Stimulated activated CD4-positive, alpha-beta T cell treated with anti-CD3 and anti-CD28 coated beads, Interleukin-1b, Interleukin-23, amount 100 ng/mL, for 24 hours (primary cell): ENCODE measurements at places on chromosomes 3 and 15.

DNA sequence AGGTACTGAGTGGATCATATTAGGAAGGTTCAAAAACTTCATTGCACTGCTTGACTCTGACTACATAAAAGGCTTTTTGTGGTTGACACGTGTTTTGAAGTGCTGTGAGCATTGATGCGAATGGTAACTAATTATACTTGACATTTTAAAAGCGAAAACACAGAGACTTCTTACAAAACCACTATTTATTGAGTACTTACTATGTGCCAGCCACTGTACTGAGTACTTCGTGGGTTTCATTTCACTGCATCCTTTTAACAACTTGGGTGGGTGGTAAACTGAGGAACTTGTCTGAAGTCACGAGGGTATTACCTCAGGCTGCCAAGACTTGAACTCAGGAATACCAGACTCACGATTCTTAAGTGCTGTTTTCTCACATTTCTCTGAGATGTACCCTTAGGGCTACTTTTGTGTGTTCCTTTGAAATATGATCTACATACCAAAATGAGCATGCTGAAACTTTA, 45.3 kb upstream of the PPP4R2 start:
- DNase-seq, result no peak

DNA sequence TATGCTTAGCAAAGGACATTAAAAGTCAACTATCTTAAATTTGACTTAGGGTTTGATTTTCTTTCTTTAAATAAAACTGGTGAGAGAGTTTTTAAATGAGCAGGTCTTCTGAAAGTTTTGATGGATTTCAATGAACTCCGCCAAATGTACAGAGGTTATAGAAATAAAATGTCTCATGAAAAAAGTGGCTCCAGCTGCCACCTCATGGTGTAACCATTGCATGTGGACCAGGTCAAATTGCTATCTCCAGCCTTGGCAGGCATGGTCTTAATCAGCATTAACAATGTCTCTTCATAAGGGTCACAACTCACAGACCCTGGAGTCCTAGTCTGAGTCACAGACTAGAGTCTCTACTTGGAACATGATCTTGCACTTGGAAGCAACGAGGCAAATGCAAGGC, 182.3 kb downstream of the ADAMTS17 start:
- DNase-seq, result no peak

GRCh38 chr3:98807561-98807960, 44.4 kb downstream of the ST3GAL6 start:
- DNase-seq, result no peak

GRCh38 chr15:88800026-88800425, 3.2 kb upstream of the ACAN start:
- no peak for DNase-seq

DNA sequence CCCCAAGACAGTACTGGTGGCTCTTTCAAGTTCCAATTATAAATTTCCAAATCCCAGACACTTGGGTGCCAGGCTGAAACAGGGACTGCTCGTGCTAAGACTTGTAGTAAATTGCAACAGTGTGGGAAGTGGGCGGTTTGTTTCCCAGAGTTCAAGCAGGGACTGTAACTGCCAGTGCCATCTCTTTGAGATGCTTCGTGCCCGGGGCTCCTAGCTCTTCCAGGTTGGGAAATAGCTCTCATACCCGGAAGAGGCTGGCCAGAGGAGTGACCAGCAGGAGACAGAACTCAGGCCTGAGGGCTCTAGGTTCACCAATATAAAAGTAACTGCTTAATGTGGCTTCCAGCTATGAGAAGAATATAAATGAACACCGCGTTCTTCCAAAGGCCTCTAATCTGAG, 54.0 kb upstream of the NEO1 start:
- DNase-seq, result no peak

DNA sequence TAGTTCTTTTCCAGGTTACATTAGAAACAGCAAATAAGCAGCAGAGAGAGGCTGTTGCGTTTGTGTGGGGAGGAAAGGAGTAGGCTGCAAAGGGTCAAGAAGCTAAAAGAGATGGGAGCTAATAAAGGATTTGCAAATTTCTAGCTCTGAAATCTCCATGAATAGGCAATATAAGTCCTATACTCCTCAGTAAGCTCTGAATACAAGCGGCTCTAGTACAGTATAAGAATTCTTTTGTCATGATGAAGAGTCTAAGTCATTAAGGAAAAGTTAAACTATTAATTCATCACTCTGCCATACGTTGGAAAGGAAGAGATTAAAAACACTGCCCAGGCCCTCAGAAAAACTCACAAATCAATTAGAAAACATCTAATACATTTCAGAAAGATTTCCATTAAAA, 59.3 kb downstream of the CEP152 start:
- no peak for DNase-seq

DNA sequence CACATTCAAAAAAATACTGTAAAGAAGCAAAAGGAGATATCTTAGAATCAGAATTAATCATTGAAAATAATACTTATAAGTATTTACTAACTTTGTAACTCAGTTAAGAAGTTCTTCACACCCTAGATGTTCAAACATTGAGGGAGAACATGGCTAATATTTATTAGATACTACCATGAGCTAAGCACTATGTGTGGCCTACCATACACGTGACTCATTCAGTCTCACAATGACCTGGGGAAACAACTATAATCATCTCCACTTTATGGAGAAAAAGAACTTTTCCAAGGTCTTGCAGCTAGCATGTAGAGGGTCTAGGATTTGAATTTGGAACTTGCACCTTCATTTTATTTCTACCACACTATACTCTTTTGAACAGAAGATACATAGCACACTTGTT, 361.9 kb upstream of the CFAP20DC start:
- DNase-seq, result no peak

GRCh38 chr3:159865041-159865579, 123.5 kb upstream of the IL12A start:
- DNase-seq, result no peak

- no peak for DNase-seq
Observed at GRCh38 chr3:177085794-177086193, 111.5 kb downstream of the TBL1XR1 start.

GRCh38 chr3:182309120-182309519, 484.2 kb upstream of the ATP11B start:
- no peak for DNase-seq

- no peak for DNase-seq
Observed at GRCh38 chr3:34727700-34728099, 911.6 kb upstream of the ARPP21 start.

DNA sequence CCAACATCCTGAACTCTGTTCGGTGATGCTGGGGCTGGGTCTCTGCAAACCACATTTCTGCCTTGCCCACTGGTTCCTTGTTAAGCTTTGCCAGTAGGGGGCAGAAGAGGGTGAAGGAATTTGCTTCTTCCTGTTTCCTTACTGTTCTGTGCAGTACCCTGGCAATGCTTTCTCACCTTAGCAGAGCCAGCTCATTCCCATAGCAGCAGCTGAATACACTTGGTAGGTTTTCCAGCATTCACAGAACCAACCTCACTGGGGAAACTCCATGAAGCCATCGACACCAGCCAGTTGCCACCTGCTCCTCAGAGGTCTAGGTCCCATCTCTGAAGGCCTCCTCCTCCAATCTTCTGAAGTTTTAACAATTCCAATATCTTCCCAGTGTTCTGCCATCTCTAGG, 308.4 kb downstream of the PDCD6IP start:
- no peak for DNase-seq

- DNase-seq, result no peak
Observed at GRCh38 chr15:74228723-74229081, 7.4 kb upstream of the CCDC33 start.

DNA sequence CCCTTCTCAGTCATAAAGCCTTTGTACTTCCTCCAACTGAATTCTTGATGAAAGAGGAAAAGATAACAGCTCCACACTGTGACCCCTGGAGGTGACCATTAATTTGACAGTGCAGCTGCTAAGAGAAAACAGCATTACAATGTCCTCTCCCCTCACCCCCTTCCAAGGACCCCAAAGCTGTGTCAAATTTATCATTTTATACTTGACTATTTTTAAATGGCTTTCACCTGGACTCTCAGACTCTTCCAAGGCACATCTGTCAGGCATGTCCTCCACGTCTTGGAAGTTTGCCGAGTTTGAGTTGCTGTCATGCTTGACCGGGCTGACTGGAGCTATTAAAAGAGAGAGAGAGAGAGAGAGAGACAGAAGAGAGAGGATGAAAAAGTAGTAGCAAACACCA, 236.5 kb downstream of the WDR72 start:
- DNase-seq, result no peak

DNA sequence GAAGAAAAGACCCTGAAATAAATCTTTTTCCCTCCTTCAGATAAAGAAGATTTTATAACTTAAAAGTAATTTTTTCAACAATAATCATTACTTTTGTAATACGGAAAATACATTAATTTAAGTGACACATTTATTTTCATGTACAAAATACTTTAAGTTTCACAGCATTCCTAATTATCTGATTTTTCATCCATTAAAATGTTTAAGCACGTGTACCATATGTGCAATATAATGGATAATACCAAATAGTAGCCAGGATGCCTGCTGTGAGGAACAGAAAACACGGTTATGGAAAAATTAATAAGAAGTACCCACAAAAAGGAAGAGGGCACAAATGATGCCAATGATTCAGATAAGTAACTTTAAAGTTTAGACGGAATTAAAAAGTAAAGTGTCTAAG, 33.5 kb downstream of the ADAM10 start:
- no peak for DNase-seq

- DNase-seq, result no peak
Observed at GRCh38 chr3:175349168-175349567, 490.0 kb downstream of the NAALADL2 start.

DNA sequence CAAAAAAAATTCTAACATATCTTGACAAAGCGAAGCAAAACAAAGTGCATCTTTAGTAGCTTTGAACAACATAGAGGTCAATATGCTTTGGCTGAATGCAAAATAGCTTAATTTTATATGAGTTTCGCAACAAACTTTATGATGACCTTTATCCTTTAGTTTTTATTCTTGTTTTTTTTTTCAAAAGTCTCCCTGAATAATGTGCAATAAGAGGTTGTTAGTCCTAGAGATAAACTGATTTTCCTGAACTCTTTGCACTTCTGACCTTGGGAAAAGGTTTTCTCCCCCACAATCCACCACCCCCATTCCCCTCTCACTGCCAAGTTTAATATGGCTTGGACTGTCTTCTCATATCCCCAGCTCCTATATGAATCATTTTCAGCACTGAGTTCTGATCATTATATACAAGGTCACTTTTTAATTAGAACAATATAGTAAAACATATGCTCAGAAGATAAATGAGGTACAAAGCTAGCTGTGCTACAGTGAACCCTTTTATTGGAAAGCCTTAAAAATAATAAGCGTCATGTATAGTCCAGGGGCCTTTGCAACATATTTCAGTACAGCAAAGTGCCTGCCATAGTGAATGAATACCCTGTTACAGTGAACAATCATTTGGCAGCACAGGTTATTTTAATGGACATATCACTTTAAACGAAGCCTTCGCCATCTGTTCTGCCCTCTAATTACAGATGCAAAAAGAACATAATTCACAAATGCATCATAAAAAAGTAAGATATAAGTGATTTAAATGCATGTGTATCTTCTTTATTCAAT, 496.3 kb upstream of the NR2F2 start:
- no peak for DNase-seq

GRCh38 chr3:192246847-192247559, 480.3 kb downstream of the FGF12 start:
- DNase-seq, result no peak
